Hippocampal formation (tissue), 2 donors: ENCODE measurements at places on chromosomes 5 and 9.

GRCh38 chr9:79673614-79674013 is 101.8 kb downstream of the TLE4 start:
- no peak for DNase-seq

GRCh38 chr9:14866200-14866749 is 44.0 kb downstream of the FREM1 start:
- DNase-seq = no peak

DNA sequence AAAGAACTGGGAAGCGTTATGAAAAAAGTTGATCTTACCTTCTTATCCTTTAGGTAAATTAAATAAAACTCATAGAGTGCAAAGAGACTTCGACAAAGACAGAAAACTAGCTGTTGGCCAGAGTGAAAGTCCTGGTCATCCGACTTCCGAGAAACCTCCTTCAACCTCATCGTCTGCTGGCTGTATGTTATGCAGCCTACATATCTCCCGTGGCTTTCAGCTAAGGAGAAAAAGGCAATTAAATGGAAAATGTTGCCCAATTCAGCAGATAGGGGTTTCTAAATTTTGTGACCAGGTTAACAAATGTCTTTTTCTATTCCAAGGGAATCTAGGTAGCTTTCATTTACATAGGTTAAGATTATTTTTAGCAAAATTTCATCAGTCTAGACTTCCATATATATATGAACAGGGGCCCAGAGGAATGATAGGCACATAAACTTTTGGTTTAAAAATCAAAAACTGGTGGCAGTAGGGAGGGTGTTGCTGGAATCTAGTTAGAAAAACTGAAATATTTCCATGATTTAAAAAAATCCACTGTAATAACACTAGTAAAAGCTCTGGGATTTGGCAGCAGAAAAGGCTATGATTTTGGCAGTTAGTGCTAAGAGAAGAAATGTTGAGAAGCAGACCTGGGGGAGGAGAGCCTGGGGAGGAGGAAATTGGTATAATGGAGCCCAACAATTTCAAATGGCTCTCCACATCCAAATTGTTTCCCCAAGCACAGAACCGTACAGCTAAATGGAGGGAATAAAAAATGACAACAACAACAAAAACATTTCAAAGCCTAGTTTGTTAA is 32.1 kb downstream of the RAI14 start:
- DNase-seq = no peak

GRCh38 chr5:19739671-19740070 is 248.3 kb downstream of the CDH18 start:
- DNase-seq = no peak

DNA sequence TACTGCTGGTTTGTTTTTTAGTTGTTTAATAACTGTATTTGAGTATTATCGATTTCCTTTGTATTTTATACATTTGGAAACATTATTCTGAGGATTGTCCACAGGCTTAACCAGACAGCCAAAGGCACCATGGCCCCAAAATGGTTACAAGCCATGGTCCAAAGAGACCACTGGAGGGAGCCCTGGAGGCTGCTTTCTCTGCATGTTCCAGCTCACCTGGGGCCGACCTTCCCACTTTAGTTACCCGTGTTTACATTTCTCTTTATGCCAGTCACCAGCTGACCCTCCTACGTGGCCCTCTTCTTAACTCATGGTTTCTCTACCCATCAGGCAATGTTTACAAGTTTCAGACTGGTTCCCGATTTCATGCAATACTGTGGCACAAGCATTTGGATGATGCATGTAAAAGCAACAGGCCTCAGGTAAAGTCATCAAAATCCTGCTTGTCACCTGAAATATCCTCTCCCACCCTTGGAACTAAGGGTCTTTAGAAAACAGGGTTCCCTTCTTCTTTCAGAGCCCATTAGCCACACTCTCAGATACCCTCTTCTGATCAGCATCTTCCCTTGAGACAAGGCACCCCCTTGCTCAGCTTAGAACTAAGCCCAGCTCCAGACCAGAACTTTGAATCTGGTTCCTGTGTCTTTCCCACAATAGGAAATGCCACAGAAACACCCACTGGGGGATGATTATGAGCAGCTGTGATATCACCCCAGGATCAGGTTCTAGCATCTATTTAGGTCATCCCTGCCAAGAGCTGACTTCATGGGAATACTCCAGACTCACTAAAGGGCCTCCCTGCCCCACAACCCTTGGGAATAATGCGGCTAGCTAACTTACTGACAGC is 49.9 kb upstream of the GARNL3 start:
- no peak for DNase-seq

DNA sequence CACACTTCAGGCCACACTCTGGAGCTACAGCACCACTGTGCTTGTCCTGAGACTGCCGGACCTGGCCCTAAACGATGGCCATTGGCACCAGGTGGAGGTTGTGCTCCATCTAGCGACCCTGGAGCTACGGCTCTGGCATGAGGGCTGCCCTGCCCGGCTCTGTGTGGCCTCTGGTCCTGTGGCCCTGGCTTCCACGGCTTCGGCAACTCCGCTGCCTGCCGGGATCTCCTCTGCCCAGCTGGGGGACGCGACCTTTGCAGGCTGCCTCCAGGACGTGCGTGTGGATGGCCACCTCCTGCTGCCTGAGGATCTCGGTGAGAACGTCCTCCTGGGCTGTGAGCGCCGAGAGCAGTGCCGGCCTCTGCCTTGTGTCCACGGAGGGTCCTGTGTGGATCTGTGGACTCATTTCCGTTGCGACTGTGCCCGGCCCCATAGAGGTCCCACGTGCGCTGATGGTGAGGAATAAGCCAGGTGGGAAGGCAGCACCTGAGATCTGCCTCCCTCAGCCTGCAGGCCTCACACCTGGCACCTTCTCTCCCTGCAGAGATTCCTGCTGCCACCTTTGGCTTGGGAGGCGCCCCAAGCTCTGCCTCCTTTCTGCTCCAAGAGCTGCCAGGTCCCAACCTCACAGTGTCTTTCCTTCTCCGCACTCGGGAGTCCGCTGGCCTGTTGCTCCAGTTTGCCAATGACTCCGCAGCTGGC is 14.7 kb downstream of the CRB2 start:
- no peak for DNase-seq

DNA sequence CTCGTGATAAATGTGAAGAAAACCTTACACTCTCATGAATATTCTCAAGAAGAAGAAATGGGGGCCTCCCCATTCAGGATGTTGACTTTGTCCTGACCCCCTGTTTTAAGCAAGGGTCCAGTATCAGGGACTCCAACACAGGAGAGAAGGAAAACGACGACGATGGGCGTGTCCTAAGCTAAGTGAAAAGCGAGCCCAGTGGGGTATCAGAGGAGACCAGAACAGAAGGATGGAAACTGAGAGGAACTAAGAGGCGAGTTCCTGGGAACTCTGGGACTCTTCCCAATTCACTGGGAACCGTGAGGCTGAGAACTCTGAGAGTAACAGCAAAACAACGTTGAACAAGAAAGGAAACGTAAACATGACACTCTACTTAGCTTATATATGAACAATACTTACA is 14.6 kb downstream of the RETREG1 start:
- DNase-seq = no peak

DNA sequence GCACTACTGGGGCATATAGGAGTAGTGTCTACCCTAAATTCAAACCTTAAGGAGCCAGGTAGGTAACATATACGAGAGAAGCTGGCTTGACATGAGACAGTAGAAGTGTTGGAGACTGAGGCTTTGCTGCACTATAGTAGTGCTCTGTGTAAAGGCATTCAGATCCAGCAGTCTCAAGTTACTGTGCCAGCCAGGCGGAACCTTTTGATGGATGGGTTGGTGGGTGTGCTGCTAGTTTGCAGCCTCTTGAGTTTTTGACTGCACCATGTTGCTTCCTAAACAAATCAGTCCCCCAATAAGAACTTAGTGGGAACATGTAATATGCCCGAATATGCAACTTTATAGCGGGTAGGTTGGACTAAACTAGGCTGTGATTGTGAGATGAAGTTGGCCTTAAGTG is 1.5 kb downstream of the CLTA start:
- DNase-seq = no peak

GRCh38 chr5:76690037-76690679 is 25.8 kb upstream of the F2R start:
- DNase-seq = no peak

- no peak for DNase-seq
Observed at GRCh38 chr5:153352685-153353219, 137.7 kb upstream of the GRIA1 start.

DNA sequence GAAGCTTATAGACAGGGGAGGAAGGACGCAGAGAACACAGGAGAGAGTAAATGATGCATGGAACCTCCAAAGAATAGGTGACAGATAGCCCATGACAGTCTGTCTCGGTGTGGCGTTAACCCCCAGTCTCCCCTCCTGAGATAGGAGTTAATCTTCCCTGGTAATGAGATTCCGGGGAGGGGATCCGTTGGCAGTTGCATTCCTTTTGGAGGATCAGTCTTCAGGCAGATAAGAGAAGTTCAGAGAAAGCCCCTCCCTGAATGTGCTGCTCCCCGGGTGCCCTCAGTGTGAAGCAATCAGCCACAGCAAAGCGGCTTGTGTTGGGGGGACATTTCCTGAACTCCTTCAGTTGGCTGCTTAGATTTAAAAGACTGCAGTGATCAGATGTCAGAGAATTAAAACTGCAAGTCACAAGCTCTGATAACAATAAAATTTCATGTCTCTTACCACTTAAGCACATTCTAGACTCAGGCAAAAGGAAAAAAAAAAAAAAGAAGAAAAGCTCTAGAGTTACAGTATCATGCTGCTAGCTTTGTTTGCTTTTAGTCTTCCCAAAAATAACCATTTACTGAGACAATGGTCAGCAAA is 121.1 kb downstream of the EGFLAM start:
- no peak for DNase-seq

- DNase-seq = no peak
Observed at GRCh38 chr5:155540000-155540595, 526.5 kb downstream of the KIF4B start.

DNA sequence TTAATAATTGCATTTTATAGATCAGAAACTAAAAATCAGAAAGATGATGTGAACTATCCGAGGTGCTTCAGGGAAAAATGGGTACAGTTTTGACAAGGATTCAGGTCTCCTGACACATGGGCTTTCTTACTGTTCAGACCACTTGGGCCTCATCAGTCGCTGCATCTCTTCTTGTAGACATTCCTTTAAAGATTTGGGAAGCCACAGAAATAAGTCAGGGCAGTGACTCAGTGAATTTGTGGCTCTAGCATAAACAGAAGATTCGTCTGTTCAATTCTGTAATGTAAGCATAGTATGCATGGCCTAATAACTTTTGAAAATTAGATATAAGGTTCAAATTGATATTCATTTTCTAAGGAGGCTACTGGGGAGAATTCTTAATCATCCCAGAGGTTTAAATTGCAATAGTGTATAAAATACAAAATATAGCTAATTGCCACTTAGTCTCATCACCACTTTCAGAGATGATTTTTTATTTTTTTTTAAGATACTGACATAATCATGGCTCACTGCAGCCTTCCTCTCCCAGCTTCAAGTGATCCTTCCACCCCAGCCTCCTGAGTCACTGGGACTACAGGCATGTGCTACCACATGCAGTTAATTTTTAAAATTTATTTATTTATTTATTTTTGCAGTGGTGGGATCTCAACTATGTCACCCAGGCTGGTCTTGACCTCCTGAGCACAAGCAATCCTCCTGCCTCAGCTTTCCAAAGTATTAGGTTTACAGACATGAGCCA is 48.9 kb downstream of the RASEF start:
- DNase-seq = no peak

- no peak for DNase-seq
Observed at GRCh38 chr5:42840269-42840668, 28.6 kb upstream of the SELENOP start.

- DNase-seq = no peak
Observed at GRCh38 chr5:10635257-10635866, 71.5 kb downstream of the ANKRD33B start.

GRCh38 chr5:163561339-163561738 is 55.9 kb downstream of the MAT2B start:
- DNase-seq = no peak

DNA sequence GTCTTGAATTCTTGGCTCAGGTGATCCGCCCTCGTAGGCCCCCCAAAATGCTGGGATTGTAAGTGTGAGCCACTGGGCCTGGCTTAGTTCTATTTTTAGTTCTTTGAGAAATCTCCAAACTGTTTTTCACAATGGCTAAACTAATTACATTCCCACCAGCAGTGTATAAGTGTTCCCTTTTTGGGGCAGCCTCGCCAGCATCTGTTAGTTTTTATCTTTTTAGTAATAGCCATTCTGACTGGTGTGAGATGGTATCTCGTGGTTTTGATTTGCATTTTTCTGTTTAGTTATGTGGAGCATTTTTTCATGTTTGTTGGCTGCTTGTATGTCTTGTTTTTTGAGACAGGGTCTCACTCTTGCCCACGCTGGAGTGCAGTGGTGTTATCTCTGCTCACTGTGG is 28.2 kb downstream of the CNOT6 start:
- no peak for DNase-seq

GRCh38 chr5:14745753-14746152 is 81.2 kb downstream of the OTULIN start:
- no peak for DNase-seq

- no peak for DNase-seq
Observed at GRCh38 chr9:113623851-113624485, 160.4 kb downstream of the RGS3 start.

DNA sequence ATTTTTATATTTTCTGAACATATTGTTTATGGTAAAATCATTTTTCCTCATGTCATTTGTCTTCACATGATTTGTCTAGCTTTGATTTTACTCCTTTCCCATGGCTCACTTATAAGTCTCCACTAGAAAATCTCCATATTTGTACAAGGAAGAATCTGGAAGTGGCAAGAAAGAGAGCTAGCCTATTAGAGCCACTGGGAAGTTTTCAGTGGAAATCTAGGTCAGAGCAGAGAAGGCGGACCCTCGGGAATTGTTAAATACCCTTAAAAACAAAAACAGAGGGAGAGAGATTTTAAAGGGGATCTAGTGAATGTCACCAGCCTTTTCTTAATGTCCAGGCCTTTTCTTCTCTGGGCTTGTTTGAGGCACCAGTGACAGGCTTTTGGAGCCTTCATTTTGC is 56.6 kb downstream of the GRAMD2B start:
- no peak for DNase-seq

- no peak for DNase-seq
Observed at GRCh38 chr5:15483351-15484097, 16.5 kb upstream of the FBXL7 start.

GRCh38 chr9:92726348-92726747 is 38.3 kb downstream of the BICD2 start:
- no peak for DNase-seq

DNA sequence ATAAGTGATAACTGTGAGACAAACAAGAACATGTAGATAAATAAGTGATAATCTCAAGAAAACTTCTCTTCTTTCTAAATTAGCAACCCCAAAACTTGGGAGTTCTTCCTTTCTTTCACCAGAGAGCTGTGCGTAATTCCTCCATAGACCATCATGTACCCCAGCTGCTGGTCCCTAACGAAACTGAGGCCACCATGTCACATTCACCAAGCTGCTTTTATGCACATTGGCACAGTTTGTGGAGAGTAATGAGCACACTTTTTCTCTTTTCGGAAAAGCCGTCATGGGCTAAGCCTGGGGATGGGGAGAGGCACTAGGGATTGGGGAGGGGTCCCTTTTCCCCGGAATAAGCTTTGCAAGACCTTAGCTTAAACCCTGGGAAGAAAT is 561.4 kb downstream of the BNC2 start:
- no peak for DNase-seq

GRCh38 chr5:96896806-96897205 is 20.5 kb downstream of the ERAP2 start:
- DNase-seq = no peak
